ENCODE measurements at places on chromosomes 16 and 17.

- DNase-seq: peak; percentile 86
Measured at GRCh38 chr17:35786941-35787432, 8.5 kb downstream of the MMP28 start.

DNA sequence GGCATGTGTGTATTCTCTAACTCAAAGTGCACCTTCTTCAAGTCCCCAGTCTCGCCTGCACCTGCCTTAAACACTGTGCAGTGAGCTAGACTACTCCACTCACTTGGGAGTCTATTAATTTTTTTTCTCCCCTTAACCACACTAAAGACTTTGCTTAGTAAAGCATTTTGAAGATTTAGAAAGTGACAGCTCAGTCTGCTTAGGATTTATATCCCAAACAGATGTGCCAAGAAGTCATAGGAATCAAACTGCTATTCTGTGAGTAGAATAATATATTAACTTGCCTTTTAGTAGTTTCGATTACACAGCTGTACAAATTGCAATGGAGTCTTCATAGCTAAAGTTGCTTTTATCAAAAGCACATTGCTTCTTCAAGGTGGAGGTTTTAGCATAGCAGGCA, 47.2 kb upstream of the MED13 start:
- DNase-seq: no peak

DNA sequence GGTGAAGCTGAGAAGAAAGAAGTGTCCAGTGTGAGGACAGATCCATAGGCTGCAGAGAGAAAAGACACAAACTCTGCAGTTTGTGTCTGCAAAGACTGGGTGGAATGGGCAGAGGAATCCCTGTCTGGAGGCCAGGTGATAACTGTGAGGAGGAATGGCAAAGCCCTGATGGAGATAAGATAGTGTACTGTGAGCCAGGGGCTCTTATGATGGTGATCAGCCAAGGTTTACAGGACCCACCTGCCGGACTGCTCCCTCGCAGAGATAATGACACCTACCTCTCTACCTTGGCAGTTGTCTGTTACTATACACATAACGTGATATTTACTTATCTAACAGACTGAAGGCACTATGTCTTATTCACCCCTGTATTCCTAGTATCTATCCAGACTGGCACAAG, 92.6 kb upstream of the ASIC2 start:
- no peak for DNase-seq

- DNase-seq: no peak
Measured at GRCh38 chr17:83052241-83052564, 27.2 kb upstream of the METRNL start.

DNA sequence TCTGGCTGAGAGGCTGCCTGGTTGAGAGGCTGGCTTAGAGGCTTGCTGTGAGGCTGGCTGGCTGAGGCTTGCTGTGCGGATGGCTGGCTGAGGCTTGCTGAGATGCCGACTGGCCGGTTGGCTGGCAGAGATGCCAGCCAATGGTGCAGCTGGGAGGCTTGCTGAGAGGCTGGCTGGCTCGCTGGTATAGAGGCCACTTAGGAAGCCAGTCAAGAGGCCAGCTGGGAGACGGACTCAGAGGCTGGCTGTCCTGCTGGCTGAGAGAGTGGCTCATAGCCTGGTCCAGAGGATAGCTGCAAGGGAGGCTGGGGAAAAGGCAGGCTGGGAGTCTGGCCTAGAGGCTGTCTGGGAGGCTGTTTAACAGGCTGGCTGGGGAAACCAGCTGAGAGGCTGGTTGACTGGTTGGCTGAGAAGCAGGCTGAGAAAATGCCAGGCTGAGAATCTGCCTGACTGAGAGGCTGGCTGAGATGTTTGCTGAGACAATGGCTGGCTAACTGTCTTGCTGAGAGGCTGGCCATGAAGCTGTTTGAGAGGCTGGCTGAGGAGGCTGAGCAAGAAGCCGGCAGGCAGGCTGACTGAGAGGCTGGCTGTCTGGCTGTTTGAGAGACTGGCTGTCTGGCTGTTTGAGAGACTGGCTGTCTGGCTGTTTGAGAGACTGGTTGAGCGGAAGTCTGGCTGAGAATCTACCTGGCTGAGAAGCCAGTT, 37.5 kb upstream of the ACSM2B start:
- DNase-seq: no peak

GRCh38 chr17:69130627-69131296, 10.9 kb downstream of the ABCA6 start:
- DNase-seq: no peak

- DNase-seq: no peak
Measured at GRCh38 chr16:86354641-86355513, 155.4 kb upstream of the FOXF1 start.

- no peak for DNase-seq
Measured at GRCh38 chr17:78362232-78362631, 2.4 kb upstream of the SOCS3 start.

DNA sequence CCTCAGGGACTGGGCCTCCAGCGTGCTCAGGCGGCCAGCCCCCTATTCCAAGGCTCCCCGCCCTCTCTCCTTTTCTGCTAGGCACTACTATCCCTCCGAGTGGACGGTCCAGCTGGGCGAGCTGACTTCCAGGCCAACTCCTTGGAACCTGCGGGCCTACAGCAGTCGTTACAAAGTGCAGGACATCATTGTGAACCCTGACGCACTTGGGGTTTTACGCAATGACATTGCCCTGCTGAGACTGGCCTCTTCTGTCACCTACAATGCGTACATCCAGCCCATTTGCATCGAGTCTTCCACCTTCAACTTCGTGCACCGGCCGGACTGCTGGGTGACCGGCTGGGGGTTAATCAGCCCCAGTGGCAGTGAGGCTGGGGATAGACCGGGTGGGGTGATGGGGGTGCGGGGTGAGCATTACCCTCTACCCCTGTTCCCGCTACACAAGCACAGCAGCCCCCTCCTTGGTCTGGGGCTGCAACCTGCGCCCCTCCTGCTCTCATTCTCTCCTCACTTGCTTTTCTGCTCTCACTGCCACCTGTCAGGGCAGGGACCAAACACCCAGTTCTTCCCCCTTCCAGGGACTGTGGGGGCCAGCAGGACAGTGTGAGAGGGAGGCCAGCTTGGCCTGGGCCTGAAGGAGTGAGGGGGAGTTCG, 1.1 kb downstream of the PRSS41 start:
- peak; percentile 75 for DNase-seq

DNA sequence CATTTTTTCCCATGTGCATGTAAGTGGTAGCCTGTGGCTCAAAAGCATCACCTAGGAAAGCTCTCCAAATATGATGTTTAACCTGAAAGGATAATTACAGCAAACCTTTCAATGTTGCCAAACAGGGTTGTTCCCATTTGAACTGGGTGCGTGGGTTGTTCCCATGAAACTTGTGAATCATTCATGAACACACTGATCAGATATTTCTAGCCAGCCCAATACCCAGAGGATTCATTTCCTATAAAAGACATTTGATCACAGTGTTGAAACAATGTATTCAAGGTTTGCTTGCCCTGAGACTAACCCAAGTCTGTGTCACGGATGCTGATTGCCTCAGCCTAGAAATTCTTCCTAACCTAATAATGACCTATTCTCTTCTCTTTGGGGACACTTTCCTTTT, 12.9 kb downstream of the KRT39 start:
- DNase-seq: no peak

DNA sequence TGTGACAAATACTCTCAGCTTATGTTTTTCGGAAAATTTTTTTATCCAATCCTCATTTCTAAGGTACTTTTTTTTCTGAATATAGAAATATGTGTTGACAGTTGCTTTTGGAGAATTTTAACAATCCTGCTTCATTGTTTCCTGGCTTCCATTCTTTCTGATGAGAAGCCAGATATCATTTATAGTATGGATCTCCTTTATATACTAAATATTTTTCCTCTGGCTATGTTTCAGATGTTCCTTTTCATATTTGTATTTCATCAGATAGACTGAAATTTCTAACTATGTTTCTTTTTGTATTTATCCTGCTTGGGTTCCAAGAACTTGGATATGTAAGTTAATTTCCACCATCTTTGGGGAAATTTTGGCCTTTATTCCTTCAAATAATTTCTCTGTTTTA, 138.9 kb upstream of the CDH11 start:
- DNase-seq: no peak

- DNase-seq: no peak
Measured at GRCh38 chr17:33498069-33498468, 205.0 kb upstream of the ASIC2 start.

GRCh38 chr17:8189041-8189710, 804 bp downstream of the BORCS6 start:
- DNase-seq: no peak

DNA sequence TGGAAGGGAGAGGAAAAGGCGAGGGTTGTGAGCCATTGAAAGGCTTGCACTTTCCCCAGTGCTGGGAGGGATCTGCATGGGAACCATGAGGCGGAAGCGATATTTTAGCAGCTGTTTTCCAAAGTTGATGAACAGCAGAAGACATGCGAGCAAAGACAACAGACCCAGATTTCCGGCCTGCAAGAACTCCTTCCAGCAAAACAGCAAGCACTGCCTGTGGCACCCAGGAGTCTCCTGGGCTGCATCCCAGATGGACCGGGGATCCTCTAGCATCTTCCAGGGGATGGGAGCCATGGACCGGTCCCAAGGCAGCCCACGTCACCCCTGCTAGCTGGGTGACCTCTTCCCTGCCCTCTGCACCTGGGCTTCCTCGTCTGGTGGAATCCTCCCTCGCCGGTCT, 162.8 kb downstream of the IRF8 start:
- DNase-seq: no peak

- DNase-seq: no peak
Measured at GRCh38 chr16:83098536-83098935, 471.8 kb downstream of the CDH13 start.

DNA sequence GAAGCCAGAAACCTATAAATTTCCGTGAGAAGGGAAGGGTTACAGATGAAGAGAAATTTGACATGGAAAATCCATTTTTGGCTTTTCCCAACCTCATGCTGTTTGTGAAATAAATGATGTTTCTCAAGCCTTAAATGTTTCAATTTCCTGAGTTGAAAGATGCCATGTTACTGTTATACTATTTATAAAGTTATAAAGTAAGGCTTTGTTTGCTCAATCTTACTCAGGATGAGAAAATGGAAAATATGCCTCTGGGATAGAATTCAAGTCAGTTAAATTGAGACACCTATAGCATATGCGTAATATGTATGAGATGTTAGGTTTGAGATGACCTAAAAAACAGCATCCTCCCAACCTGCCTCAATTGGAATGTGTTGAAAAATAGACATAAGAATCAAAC, 19.9 kb upstream of the FAM20A start:
- no peak for DNase-seq

DNA sequence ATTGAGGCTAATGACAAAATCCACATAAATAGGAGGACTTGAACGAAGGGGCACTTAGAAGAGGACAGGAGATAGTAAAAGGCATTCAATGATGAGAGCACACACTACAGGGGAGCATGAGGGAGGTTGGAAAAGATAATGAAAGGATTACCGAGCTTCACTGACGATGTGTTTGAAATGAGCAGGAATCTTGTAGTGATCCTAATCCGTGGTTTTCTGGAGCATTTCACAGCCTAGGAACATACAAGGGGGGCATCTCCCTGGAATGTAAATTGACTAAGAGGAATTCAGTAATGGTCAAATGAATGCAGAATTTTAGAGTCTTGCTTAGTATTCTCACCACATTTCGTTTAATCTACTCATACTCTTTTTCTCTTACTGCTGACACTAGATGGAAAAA, 5.2 kb downstream of the ATMIN start:
- DNase-seq: no peak

GRCh38 chr16:878072-878784, 77.7 kb upstream of the GNG13 start:
- peak; percentile 80 for DNase-seq

DNA sequence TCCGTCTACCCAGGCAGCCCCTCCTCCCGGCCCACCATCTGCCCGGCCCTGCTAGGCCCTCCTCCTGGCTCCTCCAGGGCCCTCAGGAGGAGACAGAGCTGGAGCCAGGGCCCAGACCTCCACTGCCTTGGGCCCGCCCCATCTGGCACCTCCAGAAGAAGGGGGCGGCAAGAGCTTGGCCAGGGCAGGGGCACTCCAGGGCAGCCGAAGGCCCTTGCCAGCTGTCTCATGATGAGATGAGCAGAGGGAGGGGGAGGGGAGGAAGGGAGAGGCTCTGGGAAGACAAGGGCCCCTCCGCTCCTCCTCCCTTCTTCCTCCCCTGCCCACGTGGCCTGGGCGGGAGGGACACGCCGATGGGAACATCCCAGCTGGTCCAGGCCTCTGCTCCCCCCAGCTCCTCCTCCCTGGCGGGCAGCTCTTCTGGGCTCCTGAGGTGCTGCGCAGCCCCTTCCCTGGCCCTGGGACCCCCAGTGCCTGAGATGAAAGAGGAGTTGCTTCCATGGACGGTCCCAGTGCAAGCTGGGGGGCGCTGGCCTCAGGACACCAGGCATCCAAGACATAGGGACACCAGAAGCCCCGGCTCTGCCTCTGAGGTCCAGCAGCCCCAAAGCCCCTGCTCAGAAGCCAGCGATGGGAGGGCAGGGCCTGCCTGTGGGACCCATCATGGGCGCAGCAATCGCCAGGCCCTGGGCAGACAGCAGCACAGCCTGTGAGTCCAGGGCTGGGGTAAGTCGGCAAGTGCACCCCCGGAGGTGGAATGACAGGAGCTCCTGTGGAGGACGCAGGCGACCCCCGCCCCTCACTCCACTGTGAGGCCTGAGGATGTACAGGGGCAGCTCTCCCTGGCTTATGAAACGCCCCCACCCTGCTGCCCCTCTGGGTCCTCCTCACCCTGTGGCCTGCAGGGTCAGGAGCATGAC, 23.6 kb upstream of the ENPP7 start:
- peak; percentile 48 for DNase-seq
